ENCODE measurements at places on chromosomes 5 and 9.

DNA sequence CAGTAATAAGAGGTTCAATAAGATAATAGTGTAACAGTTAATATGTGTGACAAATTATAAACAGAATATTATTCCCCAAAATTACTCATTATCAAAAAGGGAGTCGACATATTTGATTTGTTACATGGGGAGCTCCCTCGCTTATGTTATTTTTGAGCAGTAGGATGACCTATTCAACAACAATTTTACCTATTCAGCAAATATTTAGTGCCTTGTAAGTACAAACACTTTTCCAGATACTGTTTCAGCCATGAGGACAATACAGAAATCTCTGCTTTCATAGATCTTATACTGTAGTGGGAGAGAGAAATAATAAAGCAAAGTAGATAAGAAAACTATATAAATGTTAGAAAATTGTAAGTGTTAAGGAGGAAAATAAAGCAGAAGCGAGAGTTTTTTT lies 1342.8 kb upstream of the WWC1 start:
- DNase-seq = no peak

- no peak for DNase-seq
These were observed 73.4 kb upstream of the SLC44A1 start for GRCh38 chr9:105171076-105171475.

DNA sequence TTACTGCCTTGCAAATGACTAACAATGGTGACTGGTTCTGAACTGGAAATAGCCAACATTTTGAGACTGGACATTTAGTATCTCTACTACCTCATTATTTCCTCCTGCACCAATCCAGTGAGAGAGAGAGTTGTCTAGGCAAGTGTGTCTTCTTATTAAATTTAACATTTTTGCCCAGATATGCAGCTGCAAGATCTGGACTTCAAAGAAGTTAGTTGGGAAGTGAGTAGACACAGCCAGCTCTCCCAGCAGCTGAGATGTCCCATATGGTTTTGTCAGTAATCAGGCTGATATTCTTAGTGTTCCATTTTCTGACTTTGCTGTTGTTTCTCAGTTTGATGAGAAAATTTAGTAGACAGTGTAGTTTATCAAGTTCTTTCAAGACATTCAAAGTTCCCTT lies 1778.8 kb upstream of the CDH6 start:
- DNase-seq = no peak

GRCh38 chr5:6705959-6706358 lies 7.3 kb upstream of the TENT4A start:
- DNase-seq = peak; percentile 33

- peak; percentile 90 for DNase-seq
These were observed 40.2 kb downstream of the SH3RF2 start for GRCh38 chr5:145976431-145977155.

DNA sequence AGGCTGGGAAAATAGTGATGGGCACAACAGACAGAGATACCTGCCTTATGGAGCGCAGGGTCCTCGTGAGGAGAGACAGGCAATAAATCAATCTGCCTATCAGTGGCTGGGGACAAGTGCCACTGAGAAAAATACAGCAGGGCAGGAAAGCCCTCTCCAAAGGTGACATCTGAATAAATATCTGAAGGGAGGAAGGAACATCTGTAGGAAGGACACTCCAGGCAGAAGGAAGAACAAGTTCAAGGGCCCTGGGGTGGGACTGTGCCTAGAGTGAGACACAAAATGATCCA lies 53.7 kb upstream of the SLC25A51 start:
- no peak for DNase-seq

GRCh38 chr5:150598006-150598405 lies 42.5 kb upstream of the SYNPO start:
- DNase-seq = no peak

All from kidney tubule cell (primary cell).